ENCODE measurements at places on chromosomes 3 and 15.

DNA sequence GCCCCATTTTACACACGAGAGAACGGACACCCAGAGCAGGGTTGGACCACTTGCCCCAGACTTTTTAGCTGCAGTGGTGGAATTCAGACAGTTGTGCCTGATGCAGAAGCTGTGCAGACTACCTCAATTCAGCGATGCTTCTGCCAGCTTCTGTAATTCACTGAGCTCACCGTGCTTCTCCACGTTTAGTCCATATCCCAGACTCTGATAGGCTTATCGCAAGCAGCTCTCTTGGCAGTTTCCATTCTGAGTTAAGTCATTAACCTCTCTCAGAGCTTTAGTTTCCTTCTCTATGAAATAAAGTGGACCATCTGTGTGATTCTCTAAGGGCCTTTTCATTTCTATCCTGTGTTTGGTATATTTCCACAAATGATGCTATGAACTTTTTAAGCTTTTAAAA is 37.1 kb downstream of the ABHD17C start:
- DNase-seq = no peak

GRCh38 chr15:49964551-49964950 is 154.5 kb downstream of the ATP8B4 start:
- DNase-seq = no peak

GRCh38 chr3:161096771-161097367 is 8.3 kb downstream of the B3GALNT1 start:
- DNase-seq = no peak

- DNase-seq = no peak
Observed at GRCh38 chr3:194443901-194444300, 42.9 kb downstream of the ATP13A3 start.

- DNase-seq = no peak
Observed at GRCh38 chr3:156840826-156841689, 14.9 kb downstream of the LEKR1 start.

GRCh38 chr3:131540143-131540542 is 37.4 kb upstream of the MRPL3 start:
- no peak for DNase-seq

GRCh38 chr3:194282436-194283122 is 68.5 kb downstream of the CPN2 start:
- no peak for DNase-seq

- no peak for DNase-seq
Observed at GRCh38 chr3:36786921-36787890, 22.9 kb upstream of the DCLK3 start.

DNA sequence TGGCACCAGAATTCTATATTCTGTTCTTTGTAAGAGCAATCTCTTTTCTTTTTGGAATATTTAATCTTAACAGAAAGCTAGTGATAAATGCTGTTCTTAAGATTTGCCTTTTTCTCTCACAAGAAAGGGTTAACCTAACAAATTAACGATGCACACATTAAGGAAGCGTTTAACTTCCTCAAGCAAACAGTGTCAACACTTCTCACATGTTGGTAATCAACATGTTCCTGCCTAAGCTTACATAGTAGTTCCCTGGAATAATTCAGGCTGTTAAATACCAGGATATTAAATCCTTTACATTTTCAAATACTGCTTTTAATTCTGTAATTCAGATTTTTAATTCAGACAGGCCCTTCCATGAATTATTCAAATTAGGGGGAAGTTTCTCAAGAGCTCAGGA is 67.4 kb upstream of the RPL35A start:
- no peak for DNase-seq

DNA sequence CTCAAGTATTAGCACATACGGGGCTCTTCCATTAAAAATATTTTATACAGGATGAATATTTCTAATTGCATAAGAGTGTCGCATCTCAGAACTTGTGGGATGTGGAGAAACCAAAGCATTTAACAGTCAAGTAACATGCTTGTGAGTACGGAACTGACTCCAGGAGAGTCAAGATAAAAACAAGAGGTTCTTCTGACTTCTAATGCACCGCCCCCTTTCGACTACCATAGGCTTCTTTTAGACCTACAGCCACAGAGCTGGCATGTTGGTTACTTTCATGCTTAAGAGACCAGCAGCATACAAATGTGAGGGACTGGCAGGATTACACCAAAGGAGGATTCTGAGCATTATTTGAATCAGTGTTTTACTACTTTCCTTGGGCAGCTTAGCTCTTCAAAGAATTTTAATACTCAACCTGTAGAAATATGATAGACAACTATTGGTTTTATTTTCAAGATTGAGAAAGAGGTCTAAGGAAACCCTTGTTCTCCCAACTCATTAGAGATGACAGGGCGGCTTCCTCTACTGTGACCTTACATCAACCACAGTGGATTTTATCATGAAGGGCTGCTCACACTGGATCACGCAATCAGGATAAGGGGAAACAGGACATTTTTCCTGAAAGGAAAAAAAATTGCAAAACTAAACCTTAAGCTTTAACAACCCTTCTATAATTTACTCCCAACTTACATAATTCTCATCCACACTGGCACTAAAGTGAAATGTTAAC is 14.0 kb downstream of the ETV5 start:
- DNase-seq = no peak

DNA sequence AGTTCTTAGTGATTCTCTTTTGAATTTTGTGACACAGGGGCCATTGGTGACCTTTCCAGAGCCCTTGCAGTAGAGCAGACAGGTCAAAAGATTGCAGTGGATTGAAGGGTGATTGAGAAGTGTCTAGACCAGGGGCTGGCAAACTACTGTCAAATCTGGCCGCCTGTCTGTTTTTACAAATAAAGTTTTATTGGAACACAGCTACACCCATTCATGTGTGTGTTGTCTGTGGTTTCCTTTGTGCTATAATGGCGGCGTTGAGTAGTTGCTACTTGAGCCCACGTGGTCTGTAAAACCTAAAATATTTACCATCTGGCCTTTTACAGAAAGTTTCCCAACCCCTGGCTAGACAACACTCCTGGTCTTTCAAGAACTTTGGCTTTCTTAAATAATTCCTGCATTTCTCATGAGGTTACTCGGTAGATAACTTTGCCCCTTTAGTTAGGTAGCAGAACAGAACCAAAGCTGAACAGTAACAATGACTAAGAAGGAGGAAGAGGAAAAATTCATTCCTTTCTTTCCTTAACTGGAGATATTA is 265.1 kb upstream of the NR2E3 start:
- DNase-seq = no peak

GRCh38 chr3:171672538-171672937 is 137.7 kb downstream of the PLD1 start:
- no peak for DNase-seq

DNA sequence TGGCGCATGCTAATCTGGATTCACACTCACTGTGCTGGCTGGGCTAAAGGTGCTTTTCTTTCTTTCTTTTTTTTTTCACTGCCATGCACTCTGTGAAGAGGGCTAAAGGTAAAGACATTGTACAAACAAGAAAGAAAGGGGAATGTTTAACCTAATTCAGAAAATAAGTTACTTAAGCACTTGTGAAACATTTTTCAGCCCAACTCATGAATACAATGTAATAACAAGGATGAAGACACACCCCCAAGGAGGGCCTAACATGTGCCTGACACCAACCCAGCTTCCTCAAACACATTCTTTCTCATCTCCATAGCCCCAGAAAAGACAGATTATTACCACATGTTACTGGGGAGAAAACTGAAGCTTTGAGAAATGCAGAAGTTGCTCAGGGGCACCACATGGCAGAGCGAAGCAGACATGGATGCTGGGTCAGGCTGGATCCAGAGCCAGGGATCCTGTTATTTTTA is 5.7 kb downstream of the STIMATE start:
- DNase-seq = no peak

- no peak for DNase-seq
Observed at GRCh38 chr15:77349666-77350065, 70.2 kb downstream of the PEAK1 start.

GRCh38 chr3:66479532-66479947 is 21.3 kb downstream of the LRIG1 start:
- DNase-seq = no peak

DNA sequence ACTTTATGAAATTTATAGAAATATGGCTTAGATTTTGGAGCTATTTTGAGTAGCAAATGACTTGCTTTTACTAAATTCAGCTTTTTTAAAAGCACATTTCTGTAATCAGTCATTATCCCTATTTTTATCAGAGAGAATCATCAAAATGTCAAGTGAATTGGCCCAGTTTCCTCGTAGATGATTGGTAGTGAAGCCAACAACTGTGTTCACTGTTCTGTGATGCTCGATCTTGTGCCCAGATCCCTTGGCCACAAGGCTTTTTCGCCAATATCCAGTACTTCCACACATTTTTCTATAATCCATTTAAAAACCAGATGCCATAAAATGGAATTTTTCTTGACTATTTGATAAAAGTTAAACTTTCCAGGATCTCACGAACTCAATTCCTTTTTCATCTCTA is 336.5 kb downstream of the ZNF385D start:
- DNase-seq = no peak

GRCh38 chr15:75349851-75350588 is 3.2 kb downstream of the NEIL1 start:
- peak; percentile 23 for DNase-seq

DNA sequence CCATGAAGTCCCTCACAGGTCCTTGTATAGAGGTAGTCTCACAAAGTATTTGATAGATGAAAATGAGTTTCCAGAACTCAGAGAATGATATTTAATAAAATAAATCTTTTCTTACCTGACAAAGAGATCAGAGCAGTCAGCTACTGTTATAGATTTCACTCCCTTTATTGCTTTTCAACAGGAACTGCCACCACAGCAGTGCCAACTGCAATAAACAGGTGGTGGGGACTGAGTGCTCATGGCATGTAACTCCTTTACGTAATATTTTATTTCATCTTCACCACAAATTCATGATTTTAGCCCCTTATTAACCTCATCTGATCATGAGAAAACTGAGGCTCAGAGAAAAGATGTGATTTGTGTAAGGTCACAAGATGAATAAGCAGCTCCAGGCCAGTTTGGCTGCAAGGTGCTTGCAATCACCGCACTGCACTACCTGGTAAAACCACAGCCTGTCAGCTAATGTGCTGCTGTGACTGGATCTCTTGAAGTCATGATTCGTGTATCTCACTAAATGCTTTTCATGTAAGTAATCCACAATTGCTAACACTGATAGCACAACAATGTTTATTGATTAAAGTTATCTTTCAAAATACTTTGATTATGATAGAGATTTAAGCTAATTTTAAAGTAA is 78.8 kb downstream of the WNT5A start:
- no peak for DNase-seq

DNA sequence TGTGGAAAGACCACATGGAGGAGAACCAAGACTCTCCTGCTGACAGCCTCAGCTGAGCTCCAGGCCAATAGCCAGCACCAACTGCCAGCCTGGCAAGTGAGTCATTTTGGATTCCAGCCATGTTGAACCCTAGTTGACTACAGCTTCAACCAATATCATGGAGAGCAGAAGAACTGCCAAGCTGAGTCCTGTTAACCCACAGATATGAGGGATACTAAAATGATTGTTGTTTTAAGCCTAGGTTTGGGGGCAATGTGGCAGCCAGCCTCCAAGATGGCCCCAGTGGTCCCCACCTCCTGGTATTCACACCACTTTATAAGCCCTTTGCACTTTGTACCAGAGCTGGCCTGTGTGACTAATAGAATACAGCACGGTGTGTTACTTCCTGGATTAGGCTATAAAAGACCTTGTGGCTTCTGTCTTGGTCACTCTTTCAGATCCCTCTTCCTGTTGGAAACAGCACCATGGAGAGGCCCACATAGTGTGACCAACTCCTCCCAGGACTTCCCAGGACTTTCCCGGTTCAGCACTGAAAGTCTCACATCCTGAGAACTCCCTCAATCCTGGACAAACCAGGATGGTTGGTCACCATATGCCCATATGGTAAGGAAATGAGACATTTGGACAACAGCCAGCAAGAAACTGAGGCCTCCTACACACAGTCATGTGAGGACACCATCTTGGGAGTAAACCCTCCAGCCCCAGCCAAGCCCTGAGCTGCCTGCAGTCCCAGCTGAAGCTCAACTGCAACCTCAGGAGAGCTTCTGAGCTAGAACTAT is 32.4 kb upstream of the CDV3 start:
- no peak for DNase-seq
